ENCODE measurements at places on chromosomes 3 and 15.

GRCh38 chr3:168424059-168424734 is 328.5 kb upstream of the GOLIM4 start:
- no peak for DNase-seq

- no peak for DNase-seq
Measured at GRCh38 chr3:189756582-189757078, 125.4 kb downstream of the TP63 start.

- no peak for DNase-seq
Measured at GRCh38 chr3:38985581-38985980, 66.2 kb downstream of the SCN11A start.

DNA sequence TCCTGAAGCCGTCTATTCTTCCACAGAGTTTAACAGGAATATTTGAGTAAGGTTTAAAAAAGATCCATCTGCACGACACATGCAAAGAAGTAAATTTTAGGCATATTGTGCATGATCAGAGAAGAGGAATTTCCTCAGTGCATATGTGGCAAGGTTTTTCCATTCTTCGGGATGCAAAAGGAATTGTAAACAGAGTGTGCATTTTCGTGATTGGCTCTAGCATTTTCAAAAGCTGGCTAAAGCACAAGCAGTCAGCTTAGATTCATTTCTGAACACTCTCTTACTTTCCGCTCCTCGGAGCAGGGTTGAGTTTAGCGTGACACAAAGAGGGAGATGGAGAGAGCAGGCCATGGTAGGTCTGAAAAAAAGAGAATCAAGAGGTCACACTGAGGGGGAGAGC is 128.2 kb downstream of the ADAMTS9 start:
- DNase-seq, result no peak

DNA sequence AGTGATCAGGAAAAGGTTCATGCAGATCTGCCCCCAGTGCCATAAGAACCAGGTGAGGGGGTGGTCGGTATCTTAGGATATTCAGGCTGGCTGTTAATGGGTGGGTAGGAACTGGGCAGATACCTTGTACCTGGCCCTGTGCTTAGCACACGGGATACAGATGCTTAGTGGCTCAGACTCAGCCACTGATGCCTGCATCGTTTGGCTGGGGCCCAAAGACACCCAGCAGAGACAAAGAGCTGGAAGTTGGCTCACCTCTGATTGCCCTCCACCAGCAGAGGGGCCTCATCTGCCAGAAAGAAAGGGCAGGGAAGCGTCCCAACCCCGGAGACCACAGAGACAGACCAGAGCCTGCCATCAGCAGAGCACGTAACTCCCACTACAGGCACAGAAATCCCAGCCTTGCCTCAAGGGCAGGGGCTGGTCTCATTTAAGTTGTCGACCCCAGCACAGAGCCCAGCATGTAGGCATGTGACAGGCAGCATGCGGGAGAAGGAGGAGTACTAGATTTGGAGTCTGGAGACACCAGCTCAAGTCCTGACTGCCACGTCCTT is 64.1 kb upstream of the SLC6A1 start:
- no peak for DNase-seq

DNA sequence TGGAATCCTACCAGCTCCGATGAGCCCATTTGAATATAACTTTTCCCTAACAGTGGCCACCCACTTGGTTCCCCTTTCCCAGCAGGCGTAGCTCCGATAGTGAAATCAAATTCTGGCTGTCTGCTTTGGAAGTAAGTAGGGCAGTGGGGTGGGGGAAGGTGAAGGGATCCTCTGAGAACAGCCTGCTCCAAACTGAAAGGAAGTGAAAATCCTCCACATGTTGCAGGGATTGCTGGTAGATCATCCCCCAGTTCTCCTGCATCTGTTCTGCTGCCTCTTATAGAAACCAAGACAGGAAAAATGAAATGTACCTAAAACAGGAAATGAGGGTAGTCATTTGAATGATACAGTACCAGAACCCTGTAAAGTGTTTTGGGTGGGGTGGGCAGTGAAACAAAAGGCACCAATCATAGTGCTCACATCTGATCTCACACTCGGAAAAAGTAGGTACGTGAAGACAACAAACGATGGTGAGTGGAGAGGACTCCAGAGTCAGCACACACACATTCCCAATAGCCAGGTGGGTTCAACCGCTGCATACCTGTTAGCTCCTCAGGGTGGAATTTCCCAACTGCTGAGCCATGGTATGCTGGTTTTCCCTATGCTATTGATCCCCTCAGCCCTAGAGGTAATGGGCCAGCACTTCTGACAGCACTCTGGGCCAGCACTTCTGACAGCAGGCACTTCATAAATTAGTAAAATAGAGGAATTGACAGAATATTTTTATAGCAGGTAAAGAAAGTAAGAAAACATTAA is 304.9 kb upstream of the ADAMTS9 start:
- DNase-seq, result no peak

DNA sequence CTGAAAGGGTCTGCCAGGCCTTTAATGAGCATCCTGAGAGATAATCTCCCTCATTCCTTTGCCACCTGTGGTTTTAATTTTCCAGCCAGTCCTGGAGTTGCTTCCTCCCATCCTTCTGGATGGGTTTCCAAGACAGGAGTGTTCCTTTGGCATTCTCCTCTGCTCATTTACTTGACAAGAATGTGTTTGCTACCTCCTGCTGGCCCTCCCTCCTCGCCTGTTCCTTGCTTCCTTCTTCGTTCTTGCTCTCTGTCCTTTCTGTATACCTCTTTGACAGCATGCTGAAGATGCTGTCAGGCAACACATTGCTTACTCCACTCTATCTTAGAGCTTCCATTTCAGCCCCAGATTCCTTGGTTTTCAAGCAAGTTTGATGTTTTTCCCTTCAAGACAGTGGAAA is 46.0 kb downstream of the ERC2 start:
- no peak for DNase-seq

- DNase-seq, result no peak
Measured at GRCh38 chr3:194906970-194907629, 221.4 kb downstream of the FAM43A start.

GRCh38 chr3:160546727-160547126 is 18.6 kb downstream of the KPNA4 start:
- DNase-seq, result no peak

DNA sequence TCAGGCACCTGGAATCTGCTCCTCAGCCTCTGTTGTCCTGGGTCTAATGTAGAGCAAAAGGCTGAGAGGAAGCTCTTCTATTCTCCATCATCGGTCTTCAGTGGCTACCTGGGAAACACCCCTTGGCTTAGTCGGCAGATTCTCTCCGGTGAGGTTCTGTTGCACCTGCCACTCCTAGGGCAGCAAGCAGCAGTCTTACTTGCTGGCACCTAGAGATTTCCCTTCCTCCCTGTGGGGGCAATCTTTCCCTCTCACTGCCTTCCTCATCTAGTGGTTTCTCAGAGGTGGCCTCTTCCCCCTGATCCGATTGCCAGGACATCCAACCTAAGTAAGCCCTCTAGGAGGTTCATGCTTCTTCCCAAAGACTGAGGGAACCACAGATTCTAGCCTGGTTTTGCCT is 60.8 kb downstream of the PLS1 start:
- no peak for DNase-seq

GRCh38 chr3:94336046-94336753 is 273.3 kb downstream of the NSUN3 start:
- no peak for DNase-seq
